Hepatocyte (in vitro differentiated cells): ENCODE measurements at places on chromosomes 7 and 10. TPM values are rescaled to one million over a fixed set of nuclear protein-coding genes. Genes with fewer than 3 reads are reported as not detected.

DNA sequence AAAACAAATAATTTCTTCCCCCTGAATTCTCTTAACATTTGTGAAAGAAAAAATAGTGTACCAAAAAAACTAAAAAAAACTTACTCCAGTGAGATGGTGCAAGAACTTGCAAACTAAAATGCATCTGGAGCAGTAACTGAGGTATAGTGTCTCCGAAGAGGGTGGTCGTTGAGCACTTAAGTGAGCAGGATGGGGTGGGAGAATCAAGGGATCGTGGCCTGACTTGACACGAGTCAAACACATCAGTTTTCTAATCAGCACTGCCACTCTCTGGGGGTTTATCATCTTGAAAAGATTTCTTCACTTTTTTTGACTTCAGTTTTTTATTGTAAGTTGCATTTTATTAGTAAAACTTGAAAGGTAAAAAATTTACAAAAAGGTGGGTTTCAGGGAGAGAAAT is 2.5 kb downstream of the ZNF273 start:
- H3K36me3 ChIP-seq: no peaks in the 10 kb centered on the region
- no peak overlapping the region for H3K27ac ChIP-seq
- no peak for DNase-seq
- H3K4me3 ChIP-seq: no peak overlapping the region

DNA sequence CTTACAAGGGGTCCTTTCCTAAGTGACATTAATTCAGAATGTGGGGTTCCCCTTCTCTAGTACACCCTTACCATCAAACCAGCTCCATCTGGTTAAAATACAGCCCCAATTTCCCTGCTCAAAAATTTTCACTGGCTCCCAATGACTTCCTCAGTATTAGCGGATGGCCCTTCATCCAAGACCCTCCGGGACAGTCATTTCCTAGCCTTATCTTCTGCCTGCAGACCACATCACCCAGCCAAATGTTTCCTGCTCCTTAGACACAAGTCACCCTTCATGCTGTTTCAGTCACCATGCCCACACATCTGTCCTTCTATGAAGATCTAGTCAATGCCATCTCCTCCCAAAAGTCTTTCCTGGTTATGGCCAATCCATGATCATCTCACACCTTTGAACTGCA is 45.2 kb downstream of the PARD3 start:
- H3K27ac ChIP-seq: no peak overlapping the region
- no peak for DNase-seq
- no peaks in the 10 kb centered on the region for H3K27me3 ChIP-seq

ATOH7 gene
- 0.17 TPM in 1 of 2 replicates, not detected in the other for total RNA-seq

DNA sequence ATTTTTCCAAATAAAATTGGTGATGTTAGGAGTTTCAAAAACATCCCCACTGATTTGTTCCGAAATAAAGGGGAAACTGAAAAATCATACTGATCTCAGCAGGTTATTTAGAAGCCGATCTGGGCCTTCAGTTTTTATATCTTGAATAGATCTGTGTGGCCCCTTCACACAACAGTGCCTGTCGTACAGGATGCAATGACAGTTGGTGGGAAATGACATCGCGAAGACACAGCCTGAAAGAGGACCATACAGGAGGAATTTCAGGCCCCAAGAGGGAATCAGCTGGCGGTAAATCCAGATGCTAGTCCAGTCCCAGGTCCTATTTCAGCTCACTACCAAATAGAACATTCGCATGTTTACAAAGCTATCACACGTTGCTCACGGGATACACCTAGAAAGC is 3.0 kb downstream of the H2BK1 start:
- no peaks in the 10 kb centered on the region for H3K4me1 ChIP-seq
- H3K27me3 ChIP-seq: no peaks in the 10 kb centered on the region
- H3K4me3 ChIP-seq: no peak overlapping the region
- no peak for DNase-seq
- H3K36me3 ChIP-seq: no peaks in the 10 kb centered on the region

ASB4 gene
- total RNA-seq: 0.03 and 0.08 TPM in 2 replicates

LBX1 gene
- not detected in 2 replicates for total RNA-seq
